ENCODE measurements at places on chromosomes 1 and 21. TPM values are rescaled to one million over a fixed set of nuclear protein-coding genes. Genes with fewer than 3 reads are reported as not detected.
A peak's percentile ranks its signal among the peaks of the same experiment; 100 is the strongest.

- no peak overlapping the region for H3K27ac ChIP-seq
- H3K4me1 ChIP-seq = no peaks in the 10 kb centered on the region
- no peak overlapping the region for H3K4me3 ChIP-seq
- H3K36me3 ChIP-seq = no peaks in the 10 kb centered on the region
Measured at GRCh38 chr1:197320991-197321531, 53.0 kb downstream of the CRB1 start.

GRCh38 chr1:89632657-89633247 lies at the start of gene LRRC8C:
Gene LRRC8C (plus strand): TSS chr1:89633120. CDS start chr1:89686474, 53,354 bp downstream.
- H3K27ac ChIP-seq = peak within 1 kb of the TSS; percentile 93
- H3K4me1 ChIP-seq = peaks cover 44% of the 10 kb centered on the region
- DNase-seq = peak; percentile 90
- H3K27me3 ChIP-seq = no peaks in the 10 kb centered on the region

IVL gene
- total RNA-seq = 0.24 TPM

DNA sequence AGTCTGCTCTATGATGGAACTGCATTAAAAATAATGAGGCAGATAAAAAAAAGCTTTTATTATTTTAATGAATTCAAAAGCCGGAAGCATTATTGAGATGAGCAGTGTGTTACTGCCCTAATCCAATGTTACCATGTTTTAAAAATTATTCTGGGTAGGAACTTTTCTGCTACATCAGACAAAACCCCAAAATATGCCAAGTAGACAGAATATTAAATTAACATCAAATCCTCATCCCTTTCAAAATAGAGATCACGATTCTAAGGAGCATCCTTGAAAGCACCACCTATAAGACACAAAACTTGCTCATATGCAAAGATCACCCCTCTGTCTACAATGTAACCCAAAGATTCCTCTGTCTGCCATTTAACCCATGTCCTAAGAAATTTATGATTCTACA lies 357.5 kb downstream of the SMYD3 start:
- H3K27me3 ChIP-seq = no peaks in the 10 kb centered on the region
- DNase-seq = no peak
- H3K27ac ChIP-seq = no peak overlapping the region

ESPN gene
- total RNA-seq = 8.3 TPM

OR14A16 gene
- not detected for total RNA-seq

GRCh38 chr1:11602424-11602823 lies 51.8 kb downstream of the FBXO2 start:
- H3K4me1 ChIP-seq = no peaks in the 10 kb centered on the region
- H3K4me3 ChIP-seq = no peak overlapping the region
- no peak for DNase-seq
- H3K27ac ChIP-seq = no peak overlapping the region
